ENCODE measurements at places on chromosomes 1 and 21.

- DNase-seq: no peak
These were observed 478 bp downstream of the RIT1 start for GRCh38 chr1:155910621-155911121.

- no peak for DNase-seq
These were observed 228.0 kb downstream of the TOMM20 start for GRCh38 chr1:234900595-234900994.

- no peak for DNase-seq
These were observed 2.1 kb upstream of the TMEM200B start for GRCh38 chr1:29125788-29126187.

- no peak for DNase-seq
These were observed 105.0 kb upstream of the COL6A1 start for GRCh38 chr21:45876381-45877170.

- no peak for DNase-seq
These were observed 782 bp downstream of the CSDE1 start for GRCh38 chr1:114756949-114757454.

GRCh38 chr1:201731142-201731541, 97.8 kb upstream of the IPO9 start:
- no peak for DNase-seq

DNA sequence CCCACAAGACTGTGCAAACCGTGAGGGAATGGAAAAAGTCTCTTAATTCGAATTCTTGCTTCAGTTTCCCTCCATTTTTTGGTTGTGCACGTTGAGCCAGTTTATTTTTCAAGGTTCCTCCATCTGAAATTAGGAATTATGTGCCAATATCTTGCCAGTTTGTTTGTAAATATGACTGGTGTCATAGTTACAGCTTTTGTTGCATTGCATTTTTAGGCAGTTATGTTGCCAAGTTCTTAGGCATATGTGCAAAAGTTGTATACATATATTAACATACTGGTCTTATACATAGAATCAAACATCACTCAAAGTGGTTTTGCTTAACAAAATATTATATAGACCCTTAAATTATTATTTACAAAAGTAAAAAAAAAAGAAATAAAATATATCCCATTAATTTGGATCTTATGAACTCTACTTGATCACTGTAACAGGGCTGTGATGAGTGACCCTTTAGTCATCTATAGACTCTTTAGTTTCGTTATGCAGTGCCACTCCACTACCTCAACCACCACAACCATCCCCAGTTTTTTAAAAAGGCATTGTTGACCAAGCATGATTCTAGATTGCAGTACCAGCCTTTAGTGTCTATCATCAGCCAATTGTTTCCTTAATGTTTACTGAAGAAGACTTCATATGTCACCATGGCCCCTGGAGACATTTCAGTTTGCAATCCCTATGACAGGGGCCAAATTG, 20.9 kb upstream of the DYNLT5 start:
- DNase-seq: no peak

GRCh38 chr1:63960326-63960725, 186.5 kb downstream of the ROR1 start:
- no peak for DNase-seq

DNA sequence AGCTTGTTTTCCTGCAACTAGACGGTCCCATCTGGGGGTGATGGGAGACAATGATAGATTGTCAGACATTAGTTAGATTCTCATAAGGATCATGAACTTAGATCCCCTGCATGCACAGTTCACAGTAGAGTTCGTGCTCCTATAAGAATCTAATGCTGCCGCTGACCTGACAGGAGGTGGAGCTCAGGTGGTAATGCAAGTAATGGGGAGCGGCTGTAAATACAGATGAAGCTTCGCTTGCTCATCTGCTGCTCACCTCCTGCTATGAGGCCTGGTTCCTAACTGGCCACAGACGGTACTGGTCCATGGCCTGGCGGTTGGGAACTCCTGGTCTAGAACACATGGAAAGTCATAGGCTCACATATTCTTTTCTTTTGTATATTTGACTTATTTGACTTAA, 42.0 kb downstream of the NIBAN1 start:
- DNase-seq: no peak

- DNase-seq: no peak
These were observed 57.4 kb upstream of the MTF2 start for GRCh38 chr1:93021539-93022134.

DNA sequence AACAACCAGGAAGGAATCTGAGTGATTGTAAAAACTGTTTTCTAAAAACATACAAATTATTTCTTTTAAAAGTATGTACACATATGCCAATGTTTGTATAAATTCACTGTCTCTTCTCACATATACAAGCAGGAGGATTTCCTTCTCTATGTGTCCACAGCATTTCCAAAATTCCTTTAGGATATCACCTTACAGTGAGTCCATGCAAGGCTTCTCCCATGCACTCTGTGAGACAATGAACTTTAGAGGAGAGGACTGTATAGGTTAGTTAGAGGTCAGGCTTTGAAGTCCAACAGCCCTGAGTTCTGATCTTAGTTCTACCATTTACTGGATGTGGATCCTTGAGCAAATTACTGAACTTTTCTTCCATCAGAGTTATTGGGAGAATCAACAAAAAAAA, 34.1 kb upstream of the USH2A start:
- no peak for DNase-seq

DNA sequence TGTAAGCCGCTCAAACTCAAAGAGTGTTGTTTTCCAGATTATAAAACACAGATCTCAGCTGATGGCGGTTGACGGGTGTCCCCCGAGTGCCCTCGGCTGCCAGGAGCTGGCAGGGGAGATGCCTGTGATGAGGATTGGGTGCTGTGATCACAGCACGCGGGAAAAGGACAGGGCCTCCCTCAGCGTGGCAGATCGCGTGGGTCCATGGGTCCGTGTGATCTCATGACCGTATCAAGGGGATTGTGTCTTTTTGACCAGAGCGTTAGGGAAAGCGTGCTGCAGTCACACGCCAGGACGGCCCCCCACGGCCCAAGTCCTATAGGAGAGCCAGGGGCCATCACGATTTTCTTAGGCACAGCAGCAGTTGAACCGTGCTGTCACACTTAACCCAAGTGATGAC, 51.9 kb downstream of the PDE9A start:
- DNase-seq: no peak
